ENCODE measurements at places on chromosomes 1 and 21. TPM values are rescaled to one million over a fixed set of nuclear protein-coding genes. Genes with fewer than 3 reads are reported as not detected.

GRCh38 chr1:39620659-39621165 lies 18.7 kb downstream of the HEYL start:
- no peak for DNase-seq

GRCh38 chr1:150065184-150065871 lies 2.2 kb upstream of the VPS45 start:
- DNase-seq = no peak

DNA sequence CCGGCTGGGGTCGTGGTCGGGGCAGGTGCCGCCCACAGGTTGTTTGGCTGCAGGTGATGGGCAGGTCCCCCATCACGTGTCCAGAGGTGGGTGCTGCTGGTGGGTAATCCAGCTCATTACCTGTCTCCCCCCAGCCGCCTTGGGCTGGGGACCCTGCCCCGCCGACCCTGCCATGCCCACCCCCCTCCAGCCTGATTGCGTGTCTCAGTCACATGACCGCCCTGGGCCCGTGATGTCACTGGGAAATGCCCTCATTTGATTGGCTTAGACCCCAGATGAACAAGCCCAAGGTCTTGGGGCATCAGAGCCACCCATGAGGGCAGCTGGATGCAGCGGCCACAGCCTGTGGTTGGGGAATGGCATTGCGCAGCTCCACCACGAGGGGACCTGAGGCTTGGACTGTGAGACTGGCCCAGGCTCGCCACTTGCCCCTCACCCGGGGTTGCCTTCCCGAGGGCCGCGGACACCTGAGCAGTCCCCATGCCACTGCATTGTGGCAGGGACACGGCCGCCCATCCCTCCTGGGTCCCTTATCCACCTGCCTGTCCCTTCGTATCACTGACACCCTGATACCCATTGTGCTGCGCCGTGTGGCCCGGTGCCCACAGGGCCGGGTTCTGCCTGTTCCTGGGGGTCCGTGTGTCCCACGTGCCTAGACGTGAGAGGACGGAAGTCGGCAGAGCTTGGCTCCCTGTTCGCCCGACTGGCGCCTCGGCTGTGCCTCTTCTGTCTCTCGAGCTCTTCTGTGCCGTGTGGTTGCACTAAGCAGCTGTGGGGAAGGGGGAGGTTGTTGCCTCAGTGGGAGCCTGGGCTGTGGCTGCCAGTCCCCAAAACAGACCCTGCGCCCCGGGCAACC lies 68.0 kb downstream of the FAAP20 start:
- no peak for DNase-seq

- no peak for DNase-seq
Observed at GRCh38 chr1:24580756-24581155, 24.9 kb downstream of the NCMAP start.

DNA sequence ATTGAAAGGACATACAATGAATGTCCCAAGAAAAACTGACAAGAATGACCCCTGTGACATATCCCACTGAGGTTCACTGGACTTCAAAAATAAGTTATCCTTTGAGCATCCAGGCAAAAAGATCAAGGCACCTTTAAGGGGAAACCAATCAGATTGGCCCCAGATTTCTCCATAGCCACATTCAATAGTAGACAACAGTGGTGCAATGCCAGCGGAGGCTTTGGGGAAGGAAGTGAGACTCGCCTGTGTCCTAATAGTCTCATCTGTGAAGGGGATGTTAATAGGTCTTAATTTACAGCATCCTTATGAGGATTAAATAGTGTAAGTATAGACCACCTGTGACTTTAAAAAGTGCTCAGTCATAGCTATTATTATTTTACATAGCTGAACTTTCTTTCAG lies 21.5 kb downstream of the RPL5 start:
- no peak for DNase-seq

DNA sequence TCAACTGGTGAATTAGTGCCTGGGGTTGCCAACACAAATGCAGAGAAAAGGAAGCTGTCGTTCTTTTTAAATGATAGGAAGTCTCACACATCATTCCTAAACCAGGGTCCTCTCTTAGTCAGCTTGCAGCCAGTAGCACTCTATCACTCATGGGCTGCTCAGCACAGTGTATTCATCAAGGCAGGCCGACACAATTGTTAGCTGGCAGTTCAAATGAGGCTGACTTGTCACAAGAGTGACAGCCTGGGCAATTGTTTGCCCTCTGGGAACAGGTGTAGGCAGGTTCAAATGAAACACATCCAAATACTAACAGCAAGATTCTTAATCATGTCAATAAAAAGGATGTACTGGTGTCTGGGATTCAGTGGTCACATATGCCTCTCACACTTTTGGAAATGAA lies 76.9 kb downstream of the ERICH3 start:
- DNase-seq = no peak

- DNase-seq = no peak
Observed at GRCh38 chr21:40730426-40730800, 116.5 kb downstream of the DSCAM start.

GRCh38 chr21:46550116-46550941 lies 54.6 kb downstream of the S100B start:
- no peak for DNase-seq

- no peak for DNase-seq
Observed at GRCh38 chr1:150843474-150843873, 32.9 kb downstream of the ARNT start.

- DNase-seq = no peak
Observed at GRCh38 chr1:186757851-186758250, 70.9 kb upstream of the PLA2G4A start.

GRCh38 chr1:243827206-243827605 lies 22.8 kb downstream of the AKT3 start:
- no peak for DNase-seq

DNA sequence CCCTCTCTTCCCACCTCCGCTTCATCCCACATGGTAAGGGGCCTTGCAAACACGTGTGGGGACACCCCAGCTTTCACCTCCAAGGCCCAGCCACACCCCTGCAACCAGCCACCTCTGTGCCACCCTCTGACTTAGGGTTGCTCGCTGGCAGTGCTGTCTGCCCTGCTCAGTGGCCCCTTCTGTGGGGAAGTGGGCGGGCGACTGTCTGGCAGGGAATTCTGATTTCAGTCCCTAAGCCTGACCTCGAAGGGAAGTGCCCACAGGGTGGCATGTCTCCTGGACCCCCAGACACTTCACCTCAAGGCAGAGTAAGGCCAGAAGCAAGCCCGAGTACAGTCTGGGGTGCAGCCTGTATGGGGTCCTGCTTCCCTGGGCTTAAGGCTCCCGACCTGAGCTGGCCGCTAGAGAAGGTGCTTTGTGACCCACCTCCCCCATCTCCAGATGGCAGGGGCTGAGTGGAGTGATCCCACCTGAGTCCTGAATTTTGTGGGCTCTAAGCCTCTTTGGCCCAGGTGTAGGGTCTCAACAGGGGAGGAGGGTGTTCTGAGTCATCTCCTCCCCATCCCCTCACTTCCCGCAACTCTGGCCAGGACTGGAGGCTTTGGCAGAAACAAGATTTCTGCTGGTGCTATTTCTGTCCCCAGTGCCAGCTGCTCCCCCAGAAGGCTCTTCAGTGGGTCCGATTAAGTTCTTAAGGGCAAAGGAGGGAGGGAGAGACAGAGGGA lies 7.0 kb downstream of the RD3 start:
- peak; percentile 78 for DNase-seq

DNA sequence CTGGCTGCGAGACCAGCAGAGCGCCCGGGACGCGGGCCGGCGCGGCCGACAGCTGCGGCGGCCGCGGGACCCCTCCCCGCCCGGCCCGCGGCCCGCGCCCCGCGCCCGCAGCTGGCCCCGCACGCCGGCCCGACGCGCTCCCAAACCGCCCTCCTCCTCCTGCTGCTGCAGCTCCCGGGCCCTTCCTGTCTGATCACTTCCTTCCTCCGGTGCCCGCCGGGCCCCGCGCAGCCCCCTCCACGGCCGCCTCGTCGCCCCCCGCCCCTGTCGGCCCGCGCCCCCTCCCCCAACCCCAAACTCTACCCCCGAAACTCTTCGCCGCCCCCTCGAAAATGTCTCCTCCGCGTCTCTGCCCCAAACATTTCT lies 594 bp downstream of the LUZP1 start:
- no peak for DNase-seq

DNA sequence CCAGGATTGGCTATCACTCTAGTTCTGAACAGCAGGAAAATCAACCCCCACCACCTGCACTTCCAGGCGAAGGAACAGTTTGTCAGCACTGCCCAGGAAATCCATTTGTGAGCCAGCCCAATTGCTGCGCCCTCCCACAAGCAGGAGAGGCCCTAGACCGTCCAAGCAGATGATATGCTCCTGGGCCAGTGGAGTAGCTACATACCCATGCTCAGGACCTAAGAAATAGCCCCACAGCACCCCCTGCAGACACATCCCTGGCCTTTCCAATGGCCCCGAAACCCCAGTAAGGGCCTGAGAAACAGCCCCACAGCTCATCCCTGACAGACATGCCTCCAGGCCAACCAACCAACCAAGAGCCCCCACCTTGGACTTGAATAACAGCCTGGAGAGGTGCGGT lies 111.5 kb upstream of the ZC3H11B start:
- no peak for DNase-seq

- DNase-seq = peak; percentile 64
Observed at GRCh38 chr1:157189986-157190982, 52.1 kb upstream of the ETV3 start.

DNA sequence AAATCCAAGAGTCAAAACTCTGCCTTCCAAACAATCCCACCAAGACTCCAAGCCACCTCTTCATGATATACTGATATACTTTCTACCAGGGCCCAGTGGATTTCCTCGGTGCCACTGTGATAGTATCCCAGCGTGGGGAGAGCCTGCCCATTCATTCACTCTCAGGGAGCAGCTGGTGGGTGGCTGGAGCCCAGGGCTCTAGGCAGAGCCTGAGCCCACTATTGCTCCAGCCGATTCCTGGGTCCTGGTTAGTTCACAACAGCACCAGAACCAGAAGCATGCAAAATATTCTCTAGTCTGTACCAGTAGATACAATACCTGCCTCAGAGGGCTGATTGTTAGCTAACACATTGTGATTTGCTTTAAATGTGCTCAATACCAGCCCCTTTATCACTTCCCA lies 831 bp downstream of the CSRP1 start:
- DNase-seq = no peak

DNA sequence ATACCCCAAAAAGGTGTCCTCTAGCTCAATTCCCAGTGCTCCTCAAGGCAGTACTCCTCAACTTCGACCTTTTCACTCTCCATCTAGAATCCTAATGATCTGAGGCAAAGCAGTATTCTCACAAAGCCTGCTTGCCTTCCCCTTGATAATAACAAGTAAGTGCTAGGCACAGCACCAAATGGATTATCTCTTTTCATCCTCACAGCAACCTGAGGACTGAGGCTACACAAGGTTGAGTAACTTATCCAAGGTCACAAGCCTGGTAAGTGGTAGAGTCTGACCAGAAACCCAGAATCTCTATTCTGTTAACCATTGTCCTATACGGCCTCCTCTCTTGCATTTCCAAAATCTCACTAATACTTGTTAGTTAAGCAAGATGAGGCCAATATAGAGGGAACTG lies 5.1 kb downstream of the SYDE2 start:
- DNase-seq = no peak

GRCh38 chr1:101732261-101732660 lies 264.5 kb downstream of the OLFM3 start:
- no peak for DNase-seq

- DNase-seq = no peak
Observed at GRCh38 chr21:35416866-35417489, 367.9 kb upstream of the RUNX1 start.

DNA sequence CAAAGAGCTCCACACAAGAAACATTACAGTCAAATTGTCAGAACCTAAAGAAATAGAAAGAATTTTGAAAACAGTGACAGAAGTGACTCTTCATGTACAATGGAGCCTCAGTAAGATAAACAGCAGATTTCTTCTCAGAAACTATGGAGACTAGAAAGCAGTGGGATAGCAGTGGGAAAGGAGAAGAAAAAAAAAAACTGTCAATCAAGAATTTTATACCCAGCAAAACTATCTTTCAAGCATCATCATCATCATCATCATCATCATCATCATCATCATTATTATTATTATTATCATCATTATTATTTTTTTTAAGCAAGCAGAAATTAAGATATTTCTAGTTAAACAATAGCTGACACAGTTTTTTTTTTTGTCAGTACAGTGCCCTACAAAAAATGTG lies 24.2 kb downstream of the CEP170 start:
- no peak for DNase-seq

DNA sequence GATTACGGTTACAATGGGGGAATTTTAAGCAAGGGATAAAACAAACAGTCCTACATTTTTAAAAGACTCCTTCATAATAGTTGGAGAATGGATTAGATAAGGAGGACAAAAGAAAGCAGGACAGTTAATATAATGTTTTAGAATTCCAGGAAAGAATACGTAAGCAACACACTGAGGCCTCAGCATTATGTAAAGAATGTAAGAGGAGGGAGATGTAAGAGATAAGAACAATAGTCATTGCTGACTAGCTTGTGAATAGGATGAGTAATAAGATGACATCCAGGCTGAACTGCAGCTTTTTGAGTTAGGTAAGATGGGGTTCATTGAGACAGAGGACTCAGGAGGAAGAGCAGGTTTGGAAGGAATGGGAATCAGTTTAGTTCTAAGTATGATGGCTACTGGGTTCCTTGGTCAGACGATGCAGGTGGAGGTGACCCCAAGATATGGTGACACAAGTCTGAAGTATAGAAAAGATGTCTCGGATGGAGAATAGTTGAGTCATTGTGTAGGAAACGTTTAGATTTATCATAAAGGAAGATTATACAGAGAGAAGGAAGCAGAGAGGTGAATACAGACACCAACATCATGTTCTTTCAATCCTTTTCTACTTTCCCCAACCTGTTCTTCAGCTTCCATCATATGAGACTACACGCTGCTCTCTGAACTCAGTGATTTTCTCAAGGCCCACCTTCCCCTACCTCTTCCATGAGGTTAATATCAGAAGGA lies 372.8 kb downstream of the PTBP2 start:
- no peak for DNase-seq

- no peak for DNase-seq
Observed at GRCh38 chr1:224267925-224268324, 62.0 kb downstream of the NVL start.

F13B gene
- not detected for total RNA-seq

C1orf74 gene
- 1.6 TPM for total RNA-seq

RSPO1 gene
- not detected for total RNA-seq

CRYBG2 gene
- total RNA-seq = not detected

ETV3L gene
- not detected for total RNA-seq

TCHHL1 gene
- not detected for total RNA-seq

AKR7A3 gene
- total RNA-seq = 1.5 TPM

TRIM17 gene
- total RNA-seq = 1.8 TPM

HUNK gene
- total RNA-seq = 1.8 TPM

SLC44A5 gene
- total RNA-seq = 0.21 TPM

ZNF692 gene
- 32.1 TPM for total RNA-seq

TM2D1 gene
- 56.9 TPM for total RNA-seq
